Aorta (tissue), 5 donors: ENCODE measurements at places on chromosomes 7 and 10. TPM values are rescaled to one million over a fixed set of nuclear protein-coding genes. Genes with fewer than 3 reads are reported as not detected.

DNA sequence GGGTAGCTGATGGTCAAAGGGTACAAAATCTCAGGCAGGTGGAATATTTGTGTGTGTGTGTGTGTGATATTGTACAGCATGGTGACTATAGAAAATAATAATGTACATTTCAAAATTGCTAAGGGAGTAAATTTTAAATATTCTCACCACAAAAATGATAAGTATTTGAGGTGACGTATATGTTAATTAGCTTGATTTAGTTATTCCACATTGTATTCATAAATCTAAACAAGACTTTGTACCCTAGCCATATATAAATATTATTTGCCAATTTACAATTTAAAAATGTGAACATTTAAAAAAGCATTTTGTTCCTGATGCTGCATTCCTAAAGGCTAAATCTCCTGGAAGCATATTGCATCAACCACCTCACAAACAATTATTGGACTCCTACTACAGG lies 47.0 kb downstream of the PFKFB3 start:
- H3K27ac ChIP-seq, result no peak overlapping the region
- H3K4me3 ChIP-seq, result no peak overlapping the region
- H3K27me3 ChIP-seq, result no peaks in the 10 kb centered on the region
- H3K4me1 ChIP-seq, result peaks cover 3% of the 10 kb centered on the region
- no peak for DNase-seq

DNA sequence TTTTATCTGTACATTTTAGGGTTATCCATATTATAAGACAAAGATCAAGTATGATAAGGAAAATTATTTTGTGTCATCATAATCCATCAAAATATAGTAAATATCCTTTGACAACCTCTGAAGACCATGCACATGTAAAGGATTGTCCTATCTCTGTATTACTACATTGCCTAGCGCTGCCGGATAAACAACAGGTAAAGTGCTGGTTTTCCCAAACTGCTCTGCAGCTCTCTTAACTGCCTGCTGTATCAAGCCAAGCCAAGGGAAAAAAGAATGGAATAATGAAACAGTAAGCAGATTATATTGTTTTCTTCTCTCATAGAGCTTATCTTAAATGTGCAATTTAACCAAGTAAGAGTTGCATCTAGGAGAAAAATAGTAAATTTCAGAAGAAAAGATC lies 70.8 kb downstream of the PTF1A start:
- no peak overlapping the region for H3K4me3 ChIP-seq
- H3K27me3 ChIP-seq, result no peaks in the 10 kb centered on the region
- H3K4me1 ChIP-seq, result no peaks in the 10 kb centered on the region
- no peak for DNase-seq

DNA sequence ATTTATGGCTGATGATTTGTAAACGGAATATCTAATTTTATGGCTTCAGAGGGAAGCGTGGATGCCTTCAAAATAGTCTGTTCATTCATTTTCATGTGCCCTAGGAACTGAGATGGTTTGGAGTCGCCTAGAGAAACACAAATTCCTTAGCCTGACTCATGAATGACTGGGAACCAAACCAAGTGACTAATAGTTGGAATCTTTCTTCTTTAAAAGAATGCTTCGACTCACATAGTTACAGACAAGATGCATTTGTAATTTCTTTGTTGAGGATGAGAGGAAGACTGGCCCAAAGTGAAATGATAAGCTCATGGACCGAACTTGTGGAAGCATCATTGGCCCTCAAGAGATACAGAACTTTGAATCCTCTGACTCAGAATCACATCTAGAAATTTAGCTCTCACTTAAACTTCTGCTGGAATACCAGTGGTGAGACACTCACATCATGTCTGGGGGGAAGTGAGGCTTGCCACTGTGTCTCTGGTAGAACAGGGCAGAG lies 1107.2 kb downstream of the NRG3 start:
- no peaks in the 10 kb centered on the region for H3K36me3 ChIP-seq
- no peaks in the 10 kb centered on the region for H3K27me3 ChIP-seq
- no peak overlapping the region for H3K4me3 ChIP-seq
- no peaks in the 10 kb centered on the region for H3K4me1 ChIP-seq

The ACTL6B gene
- total RNA-seq, result not detected

DNA sequence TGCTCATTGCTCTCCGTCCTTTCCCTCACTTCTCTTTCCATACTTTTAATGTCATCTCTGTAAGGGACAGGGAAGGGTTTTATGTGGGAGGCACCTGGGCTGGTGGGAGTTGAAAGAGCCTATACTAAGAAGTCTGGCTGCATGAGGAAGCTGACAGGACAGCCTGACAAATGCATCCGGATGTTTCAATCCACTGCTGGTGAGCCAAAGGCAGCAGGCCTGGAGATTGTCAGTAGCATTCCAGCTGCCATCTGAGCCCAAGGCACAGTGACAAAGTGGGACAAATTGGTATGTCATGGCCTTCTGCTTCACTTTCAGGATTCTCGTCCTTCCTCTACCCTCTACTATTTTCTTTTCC lies 218.4 kb downstream of the STK31 start:
- DNase-seq, result no peak
- H3K27me3 ChIP-seq, result no peaks in the 10 kb centered on the region
- H3K4me3 ChIP-seq, result no peak overlapping the region
- H3K27ac ChIP-seq, result no peak overlapping the region
- no peaks in the 10 kb centered on the region for H3K4me1 ChIP-seq
- no peaks in the 10 kb centered on the region for H3K36me3 ChIP-seq

The PRKCQ gene
- total RNA-seq, result 0.45 TPM

GRCh38 chr10:110648692-110649346 lies 4.7 kb downstream of the RBM20 start:
- H3K27ac ChIP-seq, result no peak overlapping the region
- DNase-seq, result no peak
- no peaks in the 10 kb centered on the region for H3K27me3 ChIP-seq
- H3K36me3 ChIP-seq, result no peaks in the 10 kb centered on the region
- H3K4me1 ChIP-seq, result peaks cover 4% of the 10 kb centered on the region

The NAT16 gene
- total RNA-seq, result not detected

GRCh38 chr7:50396856-50397255 lies 53.3 kb downstream of the FIGNL1 start:
- no peak overlapping the region for H3K27ac ChIP-seq
- no peak for DNase-seq
- H3K4me3 ChIP-seq, result no peak overlapping the region
- H3K36me3 ChIP-seq, result no peaks in the 10 kb centered on the region
- H3K27me3 ChIP-seq, result peaks cover 1% of the 10 kb centered on the region
